ENCODE measurements at places on chromosomes 16 and 17.

GRCh38 chr16:7377231-7377630 is 44.6 kb downstream of the RBFOX1 start:
- no peak for DNase-seq

DNA sequence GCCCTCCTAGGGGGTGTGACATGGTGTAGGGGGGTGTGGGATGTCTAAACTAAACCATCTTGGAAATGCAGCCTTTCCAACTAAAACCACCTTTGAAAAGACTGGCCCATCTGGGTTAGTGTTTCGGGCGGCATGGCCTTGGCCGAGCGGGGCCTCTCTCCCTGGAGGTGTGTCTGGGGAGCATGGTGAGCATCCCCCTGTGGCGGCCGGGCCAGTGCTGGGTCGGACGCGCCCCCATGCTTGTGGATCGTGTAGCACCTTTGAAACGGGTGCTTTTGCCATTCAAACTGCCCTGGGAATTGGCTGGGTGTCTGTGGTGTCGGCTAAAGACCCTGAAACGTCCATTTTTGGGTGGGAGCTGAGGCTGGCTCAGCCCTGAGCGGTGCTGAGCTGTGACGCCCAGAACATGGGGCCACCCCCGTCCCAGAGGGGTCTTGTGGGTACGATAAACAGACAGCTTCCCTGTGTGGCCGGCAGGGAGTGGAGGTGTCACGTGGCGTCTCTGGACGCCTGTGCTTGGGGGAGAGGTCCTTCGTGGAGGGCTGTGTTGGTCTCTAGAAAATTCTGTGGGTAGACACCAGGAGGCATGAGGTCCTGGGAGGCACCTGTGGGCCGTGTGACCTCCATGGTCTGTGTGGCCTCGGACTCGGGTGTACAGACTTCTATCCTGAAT is 6.3 kb downstream of the METRNL start:
- no peak for DNase-seq

- DNase-seq, result peak; percentile 90
These were observed 203.4 kb downstream of the CCDC182 start for GRCh38 chr17:57541472-57542394.

DNA sequence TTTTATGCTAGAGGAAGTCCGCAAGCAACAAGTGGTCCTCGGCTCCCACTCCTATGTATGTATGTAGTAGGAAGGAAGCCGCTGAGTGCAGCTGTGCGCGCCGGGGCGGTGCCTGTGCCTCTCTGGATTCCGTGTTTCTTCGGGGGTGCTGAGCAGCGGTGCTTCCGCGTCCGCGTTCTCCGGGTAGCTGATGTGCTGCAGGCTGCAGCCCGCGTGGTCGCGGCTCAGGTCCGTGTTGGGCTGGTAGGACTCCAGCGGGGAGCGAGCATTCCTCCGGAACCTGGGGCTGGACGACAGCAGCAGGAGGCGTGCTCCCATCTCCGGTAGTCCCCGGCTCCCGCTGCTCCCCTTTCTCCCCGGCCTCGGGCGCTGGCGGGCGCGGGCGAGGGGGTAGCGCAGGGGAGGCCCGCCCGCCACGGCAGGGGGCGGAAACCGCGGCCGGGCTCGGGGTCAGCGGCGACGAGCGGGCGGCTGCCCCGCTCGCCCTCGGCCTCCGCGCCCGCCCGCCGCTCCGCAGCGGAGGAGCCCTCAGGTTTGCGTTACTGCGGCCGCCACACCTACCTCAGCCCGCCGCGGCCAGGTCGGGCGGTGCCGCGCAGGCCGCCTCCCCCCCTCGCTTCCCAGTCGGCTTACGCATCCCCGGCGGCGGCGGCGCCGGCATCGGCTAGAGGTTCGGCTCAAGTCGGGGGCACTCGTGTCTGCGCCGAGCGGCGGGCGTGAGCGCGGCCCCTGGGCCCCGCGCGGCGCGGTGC is 487 bp downstream of the C17orf67 start:
- DNase-seq, result peak; percentile 80

DNA sequence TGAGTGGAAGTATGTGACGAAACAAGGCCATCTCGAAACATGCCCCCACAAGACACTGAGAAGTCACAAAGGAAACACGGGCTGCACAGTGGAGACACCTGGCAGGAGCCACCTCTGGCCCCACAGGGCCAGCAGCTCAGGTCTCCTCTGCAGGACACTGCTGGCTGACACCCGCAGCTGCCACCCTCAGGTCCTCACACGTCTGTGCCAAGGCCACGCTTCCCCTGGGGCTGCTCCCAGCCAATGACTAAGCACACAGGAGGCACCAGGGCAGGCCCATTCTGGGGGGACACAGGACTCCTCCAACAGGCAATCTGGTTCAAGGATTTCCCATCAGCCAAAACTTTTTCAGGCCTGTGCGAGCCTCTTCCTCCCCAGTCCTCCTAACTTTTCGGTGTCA is 36.4 kb downstream of the MBTPS1 start:
- no peak for DNase-seq

GRCh38 chr16:53457670-53458069 is 23.4 kb downstream of the RBL2 start:
- DNase-seq, result peak; percentile 24

DNA sequence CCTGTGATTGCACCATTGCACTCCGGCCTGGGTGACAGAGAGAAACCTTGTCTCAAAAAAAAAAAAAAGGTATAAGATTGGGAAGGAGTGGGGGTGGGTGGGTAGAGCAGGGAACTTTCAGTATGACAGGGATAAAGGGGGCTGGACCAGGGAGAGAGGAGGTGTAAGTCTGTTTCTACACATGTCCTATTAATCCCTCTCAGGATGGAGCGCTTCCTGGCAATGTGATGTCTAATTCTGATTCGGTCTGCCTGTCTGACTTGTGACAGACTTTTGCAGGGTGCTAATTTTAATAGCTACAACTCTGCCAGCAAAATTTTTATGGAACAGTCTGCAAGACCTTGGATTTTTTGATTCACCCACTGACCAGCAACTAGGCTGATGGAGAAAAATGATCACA is 53.8 kb upstream of the SLC25A19 start:
- no peak for DNase-seq

DNA sequence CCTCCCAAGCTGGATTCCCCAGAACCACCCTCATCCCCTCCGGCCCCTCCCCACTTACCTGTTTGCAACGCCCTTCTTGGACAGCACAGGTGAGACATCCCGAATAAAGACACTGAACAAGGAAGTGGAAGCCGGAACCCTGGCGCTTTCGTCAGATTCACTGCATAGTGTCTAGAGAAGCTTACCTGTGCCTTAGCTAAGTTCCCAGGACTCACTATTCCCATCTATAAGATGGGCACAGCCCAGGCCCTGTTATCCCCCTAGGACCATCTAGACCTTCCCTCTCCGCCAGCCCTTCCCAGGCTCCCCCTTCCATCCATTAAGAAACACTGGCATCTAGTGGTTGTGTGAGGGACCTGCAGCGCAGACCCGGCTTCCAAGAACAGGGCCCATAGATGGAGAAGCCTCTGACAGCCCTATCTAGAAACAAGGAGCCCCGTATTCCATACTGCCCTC is 26.9 kb upstream of the RPL38 start:
- peak; percentile 76 for DNase-seq

DNA sequence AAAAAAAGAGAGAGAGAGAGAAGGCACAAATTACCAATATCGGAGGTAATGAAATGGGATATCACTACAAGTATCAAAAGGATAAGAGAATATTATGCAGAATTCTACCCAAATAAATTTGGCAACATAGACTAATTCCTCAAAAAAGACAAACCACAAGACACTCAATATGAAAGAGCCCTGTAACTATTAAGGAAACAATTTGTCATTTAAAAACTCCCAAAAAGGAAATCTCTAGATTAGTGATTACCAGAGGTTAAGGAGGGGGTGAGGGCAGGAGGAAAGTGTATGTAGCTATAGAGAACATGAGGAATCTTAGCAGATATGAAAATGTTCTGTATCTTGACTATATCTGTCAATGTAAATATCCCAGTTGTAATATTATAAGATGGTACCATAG is 54.0 kb downstream of the CFDP1 start:
- no peak for DNase-seq

DNA sequence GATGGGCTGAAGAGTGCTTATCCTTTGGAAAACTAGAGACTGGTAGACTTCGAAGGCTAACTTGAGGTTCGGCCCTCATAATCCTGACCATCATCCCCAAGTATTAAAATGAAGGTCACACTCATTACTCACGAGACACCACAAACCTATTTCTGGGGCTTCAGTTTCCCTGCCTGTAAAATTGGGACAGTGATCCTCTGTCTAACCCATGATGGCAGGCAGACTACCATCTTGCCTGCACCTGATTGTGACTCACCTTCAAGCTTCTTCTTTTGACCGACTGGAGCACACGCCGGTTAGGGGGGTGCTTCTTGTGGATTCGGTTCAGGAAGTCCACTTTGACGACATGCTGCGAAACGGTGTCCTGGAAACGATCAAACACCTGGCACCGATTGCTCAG is 14.2 kb upstream of the DHRS13 start:
- no peak for DNase-seq

DNA sequence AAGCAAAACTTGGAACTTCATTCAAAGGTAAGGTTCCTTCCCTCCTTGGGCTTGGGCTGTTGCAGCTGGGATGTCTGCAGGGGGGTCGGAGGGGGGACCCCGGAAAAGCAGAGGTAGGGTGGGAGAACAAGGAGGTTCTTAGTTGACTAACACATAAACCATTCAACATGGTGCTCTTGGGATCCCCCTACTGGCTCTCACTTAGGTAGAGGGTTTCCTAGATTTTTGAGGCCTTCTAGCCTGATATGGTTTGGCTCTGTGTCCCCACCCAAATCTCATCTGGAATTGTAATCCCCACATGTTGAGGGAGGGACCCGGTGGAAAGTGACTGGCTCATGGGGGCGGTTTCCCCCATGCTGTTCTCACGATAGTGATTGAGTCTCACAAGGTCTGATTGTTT is 93.9 kb downstream of the RGS9 start:
- DNase-seq, result peak; percentile 9

DNA sequence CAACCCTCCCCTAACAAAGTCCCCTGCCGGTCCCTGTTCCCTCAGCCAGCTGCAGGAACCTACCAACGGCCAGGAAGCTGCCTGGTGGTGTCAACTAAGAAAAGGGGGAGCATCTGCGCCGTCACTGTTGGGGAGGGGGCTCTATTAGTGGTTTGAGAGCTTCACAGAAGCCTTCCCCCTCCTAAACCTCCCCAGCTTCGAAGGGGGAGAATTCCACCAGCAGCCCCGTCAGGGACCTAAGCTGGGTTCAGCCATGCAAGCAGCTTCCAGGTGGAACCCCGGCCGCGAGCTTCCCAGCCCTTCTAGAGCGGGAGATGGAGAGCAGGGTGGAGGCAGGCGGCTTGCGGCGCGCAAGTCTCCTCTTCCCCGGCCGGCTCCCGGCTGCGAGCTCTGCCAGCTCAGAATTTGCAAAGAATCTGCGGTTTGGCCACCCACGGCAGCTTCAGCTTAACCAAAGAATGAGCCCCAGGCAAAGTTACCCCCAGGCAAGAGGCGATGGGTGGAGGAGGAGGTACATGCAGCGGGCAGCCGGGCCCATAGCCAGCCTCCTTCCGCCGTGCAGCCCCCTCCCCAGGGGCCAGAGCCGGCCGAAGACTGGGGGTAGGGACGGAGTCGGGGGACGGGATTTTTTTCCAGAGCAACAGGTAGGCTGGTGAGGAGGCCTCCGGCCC is 33.7 kb downstream of the DDX19A start:
- peak; percentile 92 for DNase-seq

GRCh38 chr17:39132192-39132610 is 19.2 kb downstream of the PLXDC1 start:
- DNase-seq, result peak; percentile 41

- no peak for DNase-seq
These were observed 96.5 kb downstream of the GOSR1 start for GRCh38 chr17:30573603-30574175.

DNA sequence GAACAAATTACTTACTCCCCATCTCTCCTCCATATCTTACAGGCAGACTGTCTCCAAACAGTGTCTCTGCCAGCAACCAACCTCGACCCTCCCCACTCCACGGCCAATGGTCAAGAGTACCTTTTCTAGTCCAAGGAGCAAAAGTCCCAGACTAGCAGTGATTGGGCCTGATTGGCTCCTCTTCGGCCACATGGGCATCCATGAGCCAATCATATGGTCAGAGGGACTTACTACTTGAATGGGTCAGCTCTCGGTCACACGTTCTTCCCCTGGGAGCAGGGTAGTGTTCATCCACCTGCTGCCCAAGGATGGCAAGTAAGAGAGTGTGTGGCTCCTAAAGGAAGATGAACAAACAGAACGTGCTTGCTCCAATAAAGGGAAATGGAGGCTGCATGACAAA is 84.6 kb downstream of the C16orf78 start:
- no peak for DNase-seq

DNA sequence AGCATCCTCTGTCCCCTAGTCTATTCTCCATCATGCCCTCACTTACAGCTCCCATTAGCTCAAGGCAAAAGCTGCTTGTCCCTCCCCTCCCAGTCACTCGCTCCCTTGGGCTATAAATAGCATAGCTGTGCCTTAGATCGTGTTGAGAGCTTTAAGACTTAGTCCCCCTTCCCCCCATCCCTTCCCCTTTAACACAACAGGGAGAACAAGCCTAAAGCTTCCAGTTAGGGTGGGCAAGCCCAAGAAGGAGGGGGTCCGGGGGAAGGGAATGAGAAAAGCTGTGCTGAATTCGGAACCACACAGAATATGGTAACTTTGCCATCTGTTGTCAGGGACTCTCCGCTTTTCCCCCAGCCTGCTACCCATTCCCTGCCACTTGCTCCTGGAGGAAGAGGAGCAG is 4.9 kb upstream of the HIGD1B start:
- no peak for DNase-seq

DNA sequence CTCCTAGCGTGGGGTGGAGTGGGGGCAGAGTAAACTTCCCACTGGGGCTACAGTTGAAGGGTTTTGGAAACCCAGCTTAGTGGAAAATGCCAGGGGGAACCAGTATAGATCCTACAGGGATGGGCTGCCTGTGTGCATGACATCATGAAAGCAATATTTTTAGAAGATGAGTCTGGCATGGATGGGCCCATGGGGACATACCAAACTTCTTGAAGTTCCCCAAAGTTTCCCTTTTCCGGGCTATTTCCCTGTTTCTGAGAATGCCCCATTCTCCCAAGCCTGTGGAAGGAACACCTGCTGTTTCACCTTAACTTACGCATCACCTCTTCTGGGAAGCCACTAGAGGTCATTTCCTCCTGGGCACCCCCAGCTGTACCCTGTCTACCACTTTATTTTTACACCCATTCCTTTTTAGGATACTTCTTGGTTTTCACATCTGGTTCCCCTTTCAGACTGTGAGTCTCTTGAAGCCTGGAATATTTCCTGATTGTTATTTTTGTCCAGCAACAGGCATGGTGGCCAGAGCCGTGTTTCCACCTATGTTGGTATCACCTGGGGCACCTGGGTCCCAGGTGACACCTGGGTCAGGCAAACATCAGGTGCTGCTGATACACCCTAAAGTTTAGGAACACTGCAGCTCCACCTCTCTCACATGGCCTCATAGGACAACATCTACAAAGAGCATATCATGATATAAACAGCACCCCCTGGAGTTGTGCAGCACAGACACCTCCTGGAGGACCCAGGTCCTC is 9.8 kb downstream of the SOCS3 start:
- DNase-seq, result no peak

GRCh38 chr17:79811011-79811867 is 14.4 kb upstream of the CBX8 start:
- peak; percentile 69 for DNase-seq

GRCh38 chr16:85384833-85385462 is 228.2 kb upstream of the GSE1 start:
- no peak for DNase-seq
